ENCODE measurements at places on chromosomes 5 and 9. TPM values are rescaled to one million over a fixed set of nuclear protein-coding genes. Genes with fewer than 3 reads are reported as not detected.

- no peak for DNase-seq
These were observed 38.3 kb downstream of the RASEF start for GRCh38 chr9:83024506-83025125.

DNA sequence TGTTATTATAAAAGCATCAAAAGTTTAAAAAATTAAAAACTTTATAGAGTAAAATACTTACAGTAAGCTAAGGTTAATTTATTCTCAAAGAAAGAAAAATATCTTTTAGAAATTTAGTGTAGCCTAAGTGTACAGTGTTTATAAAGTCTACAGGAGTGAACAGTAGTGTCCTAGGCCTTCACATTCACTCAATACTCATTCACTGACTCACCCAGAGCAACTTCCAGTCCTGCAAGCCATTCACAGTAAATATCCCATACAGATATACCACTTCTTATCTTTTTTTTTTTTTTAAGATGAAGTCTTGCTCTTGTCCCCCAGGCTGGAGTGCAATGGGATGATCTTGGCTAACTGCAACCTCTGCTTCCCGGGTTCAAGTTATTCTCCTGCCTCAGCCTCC, 73.1 kb upstream of the FST start:
- no peak for DNase-seq

DNA sequence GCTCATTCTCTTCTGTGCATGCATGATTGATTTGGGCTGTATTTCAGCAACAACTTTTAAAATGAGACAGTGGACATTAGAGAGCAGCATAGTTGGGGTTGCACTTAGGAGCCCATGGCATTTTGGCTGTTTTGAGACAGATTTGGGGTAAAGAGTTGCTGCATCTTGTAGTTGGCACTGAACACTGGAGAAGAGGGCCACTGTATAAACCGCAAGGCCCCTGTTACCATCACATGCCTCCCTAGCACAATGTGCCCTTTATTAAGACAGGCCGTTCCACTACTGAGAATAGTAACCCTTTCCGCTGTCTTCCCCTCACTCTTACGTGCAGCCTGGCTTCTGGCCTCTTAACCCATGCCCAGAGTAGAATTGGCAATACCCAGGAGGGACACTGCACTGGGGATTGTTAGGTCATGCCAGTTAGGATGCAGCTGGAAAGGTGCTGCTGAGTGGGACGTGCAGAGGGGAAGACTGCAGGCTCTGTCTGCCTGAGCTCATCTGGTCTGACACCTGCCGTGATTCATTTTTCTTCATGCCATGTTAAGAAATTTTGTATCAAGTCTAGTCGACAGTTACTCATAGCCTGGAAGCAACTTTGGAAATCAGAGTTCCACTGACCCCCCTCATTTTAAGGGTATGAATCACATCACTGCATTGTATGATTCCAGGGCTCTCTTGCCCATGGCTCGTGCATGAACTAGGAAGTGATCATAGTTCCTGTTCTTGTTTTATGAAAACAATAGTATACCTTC, 146.9 kb upstream of the DMRT1 start:
- peak; percentile 97 for DNase-seq

The WNT8A gene
- total RNA-seq: not detected

GRCh38 chr9:109097146-109097545, 22.6 kb downstream of the TMEM245 start:
- no peak for DNase-seq

DNA sequence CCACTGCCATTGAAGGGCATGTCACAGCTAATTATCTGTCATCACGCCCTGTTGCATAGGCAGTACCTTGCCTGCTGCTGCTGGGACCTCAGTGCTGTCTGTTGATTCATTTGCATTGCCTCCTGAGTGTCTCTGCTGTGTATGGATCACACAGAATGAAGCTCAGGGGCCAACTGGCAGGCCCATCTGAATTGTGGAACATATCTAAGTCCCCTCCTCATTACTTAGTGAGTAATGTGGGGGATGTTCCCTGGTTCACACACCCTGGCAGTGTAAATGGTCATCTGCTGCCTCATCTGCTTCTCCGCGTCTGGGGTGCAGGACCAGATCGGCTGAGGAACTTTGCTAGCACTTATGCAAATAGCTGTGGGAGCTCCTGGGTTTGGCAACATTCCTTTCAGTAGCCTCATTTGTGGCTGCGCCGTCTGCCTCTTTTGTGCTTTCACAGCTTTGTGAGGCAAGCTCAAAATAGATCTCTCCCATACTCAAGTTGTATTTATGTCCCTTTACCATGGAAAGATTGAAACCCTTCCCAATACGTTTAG, 25.4 kb downstream of the TYRP1 start:
- peak; percentile 7 for DNase-seq

GRCh38 chr9:92602413-92602812, 66.6 kb upstream of the ECM2 start:
- DNase-seq: no peak

DNA sequence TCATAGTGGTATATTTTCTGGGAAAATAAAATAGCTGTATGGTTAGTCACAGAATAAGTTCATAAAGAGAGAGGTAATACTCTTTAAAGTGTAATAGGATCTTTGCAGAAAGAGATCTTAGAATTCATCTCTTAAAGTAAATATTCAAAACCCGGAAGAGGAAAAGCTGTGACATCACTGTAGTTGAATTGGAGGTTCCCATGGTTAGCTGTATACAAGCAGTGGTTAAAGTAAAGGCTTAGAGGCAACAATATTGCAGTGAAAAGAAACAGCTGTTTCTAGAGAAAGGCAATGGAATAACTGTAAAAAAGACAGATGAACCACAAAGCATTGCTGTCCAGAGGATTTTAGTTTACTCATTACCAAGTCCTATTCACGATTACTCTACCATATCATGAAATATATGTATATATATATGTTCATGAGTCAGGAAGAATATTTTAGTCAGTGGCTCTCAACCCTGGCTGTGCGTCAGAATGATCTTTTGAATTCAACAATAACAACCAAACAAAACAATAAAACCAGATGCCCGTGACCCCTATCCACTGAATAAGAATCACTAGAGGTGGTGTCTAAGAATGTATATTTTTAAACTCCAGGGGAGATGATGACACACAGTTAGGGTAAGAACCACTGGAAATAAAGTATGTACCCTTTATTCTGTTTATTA, 4.7 kb downstream of the ERCC6L2 start:
- peak; percentile 87 for DNase-seq

The GNA14 gene
- 3.3 TPM for total RNA-seq

DNA sequence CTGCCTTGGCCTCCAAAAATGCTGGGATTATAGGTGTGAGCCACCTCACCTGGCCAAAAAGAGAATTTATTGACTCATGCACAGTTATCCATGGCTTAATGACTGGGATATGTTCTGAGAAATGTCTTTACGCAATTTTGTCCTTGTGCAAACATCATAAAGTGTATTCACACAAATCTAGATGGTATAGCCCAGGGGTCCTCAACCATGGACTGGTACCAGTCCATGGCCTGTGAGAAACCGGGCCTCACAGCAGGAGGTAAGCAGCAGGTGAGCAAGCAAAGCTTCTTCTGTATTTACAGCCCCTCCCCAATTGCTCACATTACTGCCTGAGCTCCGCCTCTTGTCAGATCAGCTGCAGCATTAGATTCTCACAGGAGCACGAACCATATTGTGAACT, 12.4 kb upstream of the SIL1 start:
- no peak for DNase-seq

The FST gene
- 13.4 TPM for total RNA-seq

- no peak for DNase-seq
These were observed 170.1 kb upstream of the TARS1 start for GRCh38 chr5:33270671-33271070.

The IFNB1 gene
- not detected for total RNA-seq

GRCh38 chr5:80039650-80040049, 4.5 kb downstream of the THBS4 start:
- no peak for DNase-seq

The IRF1 gene
- 17.7 TPM for total RNA-seq

DNA sequence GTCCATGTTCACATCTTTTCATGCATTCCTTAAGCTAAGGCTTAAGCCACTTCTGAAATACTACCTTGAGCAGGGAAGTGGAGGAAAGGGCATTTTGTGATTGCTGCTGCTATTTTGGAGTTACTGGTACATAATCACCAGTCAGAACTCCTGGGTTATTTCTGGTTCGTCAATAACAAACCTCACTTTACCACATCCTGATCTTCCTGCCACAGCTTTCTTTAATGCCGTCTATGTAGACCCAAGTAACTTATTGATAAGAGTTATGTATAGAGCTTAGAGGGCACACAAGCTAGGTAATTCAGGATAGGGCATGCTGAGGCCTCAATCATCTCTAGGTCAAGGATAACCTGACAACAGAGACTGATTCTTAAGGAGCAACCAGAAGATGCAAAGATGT, 120.7 kb downstream of the DOCK8 start:
- DNase-seq: no peak

DNA sequence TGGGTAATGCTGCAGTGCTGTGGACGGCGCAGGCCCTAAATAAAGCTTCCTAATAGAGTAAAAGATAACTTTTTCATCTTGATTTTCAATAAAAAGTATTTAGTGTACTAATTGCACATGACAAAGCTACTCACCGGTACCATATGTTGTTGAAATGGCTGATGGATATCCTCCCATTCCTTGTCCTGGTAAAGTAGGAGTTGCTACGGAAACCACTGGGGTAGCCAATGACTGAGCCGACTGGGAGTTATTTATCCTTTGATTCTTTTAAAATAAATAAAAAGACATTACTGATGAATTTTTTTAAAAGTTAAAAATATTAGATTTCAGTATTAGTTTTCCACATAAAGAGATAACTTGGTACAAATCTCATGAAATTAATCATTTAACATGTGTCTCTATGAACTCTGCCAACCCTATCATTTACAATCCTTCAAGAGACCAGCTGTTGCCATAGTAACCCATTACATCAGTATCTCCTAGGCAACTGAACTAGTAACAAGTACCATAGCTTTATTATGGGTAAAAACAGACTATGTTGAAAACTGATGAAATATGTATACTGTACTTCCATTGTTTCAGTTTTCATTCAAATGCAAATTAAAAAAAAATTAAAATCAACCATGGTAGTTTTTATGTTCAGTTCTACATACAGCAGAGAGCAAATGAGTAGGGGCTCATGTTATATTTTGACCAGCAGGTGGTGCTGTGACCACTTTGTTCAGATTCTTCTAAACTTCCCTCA, 153.7 kb downstream of the MEF2C start:
- DNase-seq: peak; percentile 86

GRCh38 chr9:14806941-14807520, 84.5 kb upstream of the CER1 start:
- no peak for DNase-seq

The DNAH5 gene
- 1.7 TPM for total RNA-seq

GRCh38 chr5:67003935-67004729, 192.5 kb downstream of the CD180 start:
- peak; percentile 99 for DNase-seq

DNA sequence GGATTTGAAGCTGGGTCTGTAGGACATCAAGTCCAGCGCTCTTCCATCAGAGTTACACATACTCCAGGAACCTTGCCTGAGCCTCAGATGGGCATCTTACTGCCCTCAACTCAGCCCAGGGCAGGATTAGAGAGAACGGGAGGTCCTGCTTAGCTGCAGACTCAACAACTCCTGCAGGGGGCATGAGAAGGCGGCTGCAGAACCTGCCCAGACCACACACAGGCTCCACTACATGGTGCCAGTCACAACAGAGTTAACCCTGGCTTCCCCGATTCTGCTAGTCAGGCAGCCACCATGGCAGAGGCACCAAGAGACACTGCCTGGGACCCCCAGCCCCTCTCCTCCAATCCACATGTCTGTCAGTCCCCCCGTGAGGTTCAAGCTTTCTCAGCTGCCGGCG, 23.9 kb upstream of the CPLX2 start:
- DNase-seq: no peak

The ADCY2 gene
- not detected for total RNA-seq

DNA sequence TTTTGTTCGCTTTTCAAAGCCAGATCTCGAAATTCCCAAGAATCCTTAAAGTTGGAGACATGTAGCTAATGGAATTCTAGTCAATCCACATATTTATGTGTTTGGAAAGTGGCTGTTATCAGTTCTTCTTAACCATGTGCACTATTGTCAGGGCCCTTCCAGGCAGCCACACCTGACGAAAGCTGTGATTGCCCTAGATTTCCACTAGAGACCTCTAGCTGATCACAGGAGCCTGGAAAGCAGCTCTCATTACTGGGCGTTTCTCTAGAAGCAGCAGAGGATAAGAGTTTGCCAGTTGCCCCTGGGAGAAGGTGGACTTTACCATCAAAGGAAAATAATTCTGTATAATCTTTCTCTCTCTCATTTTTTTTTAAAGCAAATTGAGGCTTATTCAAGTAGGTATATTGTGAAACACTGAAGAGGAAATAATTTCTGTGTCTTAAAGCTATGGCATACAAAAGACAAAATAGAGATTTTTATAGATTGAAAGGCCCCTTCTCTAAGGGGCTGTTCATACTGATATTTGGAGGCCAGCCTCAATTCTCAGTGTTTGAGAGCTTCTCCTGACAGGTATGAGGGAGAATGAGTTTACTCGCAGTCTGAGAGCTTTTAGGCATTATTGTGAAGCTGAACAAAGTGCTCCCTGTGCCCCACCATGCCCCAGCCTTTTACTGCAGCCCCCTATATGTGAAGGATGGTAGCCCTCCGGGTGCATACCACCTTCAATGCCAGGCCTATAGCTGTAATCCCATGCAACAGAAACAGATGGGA, 405.4 kb upstream of the ACTBL2 start:
- DNase-seq: peak; percentile 73

DNA sequence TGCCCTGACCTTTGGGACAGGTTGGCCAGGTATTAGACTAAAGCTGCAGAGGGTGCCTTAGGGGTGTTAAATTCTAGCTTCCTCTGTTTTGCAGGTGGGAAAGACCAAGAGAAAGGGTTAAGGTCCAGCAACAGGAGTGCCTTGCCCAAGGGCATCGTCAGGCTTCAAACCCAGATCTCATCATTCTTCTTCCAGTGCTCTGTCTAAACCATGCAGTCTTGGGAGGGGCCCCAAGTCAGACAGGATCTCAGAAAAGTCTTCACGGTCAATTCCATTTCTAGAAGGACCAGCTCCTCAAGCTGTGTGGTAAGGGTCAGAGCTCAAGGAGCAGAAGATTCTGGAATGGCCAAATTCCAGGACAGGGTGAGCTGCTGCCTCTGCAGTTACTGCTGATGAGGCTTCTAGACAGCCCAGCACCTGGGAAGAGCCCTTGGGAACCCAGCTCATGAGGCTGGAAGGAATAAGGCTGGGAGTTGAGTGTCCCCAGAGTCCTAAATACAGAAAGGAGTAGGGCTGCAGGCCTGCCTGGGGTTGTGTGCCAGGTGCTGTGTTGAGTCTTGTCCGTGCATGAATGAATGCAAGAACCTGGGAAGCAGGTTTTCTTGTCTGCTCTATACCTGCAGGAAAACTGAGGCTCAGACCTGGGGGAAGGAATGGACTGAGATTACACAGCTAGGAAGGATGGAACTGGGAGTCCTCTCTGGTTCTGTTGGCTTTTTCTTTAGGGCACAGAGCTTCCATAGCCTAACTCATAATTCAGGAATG, 69.3 kb downstream of the WWC1 start:
- DNase-seq: no peak

DNA sequence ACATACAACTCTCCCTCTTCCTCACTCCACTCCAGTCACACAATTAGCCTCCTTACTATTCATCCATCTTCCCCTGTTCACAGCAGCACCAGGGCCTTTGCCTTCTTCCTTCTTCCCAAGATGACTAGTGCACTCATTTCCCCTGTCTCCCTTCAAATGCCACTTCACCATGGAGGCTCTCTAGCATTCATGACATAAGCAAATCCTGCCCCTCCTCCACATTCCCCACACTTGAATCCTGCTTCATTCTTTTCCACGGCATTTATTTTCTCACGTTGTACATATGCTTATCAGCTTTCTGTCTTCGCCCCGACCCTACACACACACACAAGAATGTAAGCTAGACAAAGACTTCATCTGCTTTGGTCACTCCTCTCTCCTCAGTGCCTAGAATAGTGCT, 133.3 kb downstream of the CDK5RAP2 start:
- DNase-seq: no peak
